Stimulated activated CD8-positive, alpha-beta memory T cell treated with anti-CD3 and anti-CD28 coated beads, Interleukin-4, amount 100 ng/mL, for 4 hours (primary cell): ENCODE measurements at places on chromosomes 16 and 17.

GRCh38 chr16:71402007-71402406 lies 39.8 kb downstream of the TLE7 start:
- no peak for DNase-seq

GRCh38 chr16:58730724-58731370 lies 3.3 kb downstream of the GOT2 start:
- no peak for DNase-seq

DNA sequence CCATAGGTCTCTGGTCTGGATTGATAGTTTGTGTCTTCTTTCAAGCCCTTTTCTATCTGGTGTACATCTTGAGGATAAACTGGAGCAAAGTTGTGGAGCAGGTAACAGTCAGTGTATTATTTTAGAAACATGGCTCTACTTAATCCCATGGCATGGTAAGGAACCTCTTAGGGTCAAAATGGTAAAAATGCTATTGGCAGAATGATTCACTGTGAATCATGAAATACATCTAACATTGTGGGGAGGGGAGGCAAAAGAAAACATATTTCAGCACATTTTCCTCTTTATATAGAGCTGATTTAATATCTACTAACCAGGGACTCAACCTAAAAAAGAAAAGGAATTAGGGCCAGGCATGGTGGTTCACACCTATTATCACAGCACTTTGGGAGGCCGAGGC lies 17.9 kb upstream of the ALDH3A2 start:
- no peak for DNase-seq

GRCh38 chr17:17324616-17325015 lies 21.4 kb downstream of the NT5M start:
- no peak for DNase-seq

GRCh38 chr17:2028737-2029136 lies 1.2 kb upstream of the DPH1 start:
- DNase-seq, result no peak

DNA sequence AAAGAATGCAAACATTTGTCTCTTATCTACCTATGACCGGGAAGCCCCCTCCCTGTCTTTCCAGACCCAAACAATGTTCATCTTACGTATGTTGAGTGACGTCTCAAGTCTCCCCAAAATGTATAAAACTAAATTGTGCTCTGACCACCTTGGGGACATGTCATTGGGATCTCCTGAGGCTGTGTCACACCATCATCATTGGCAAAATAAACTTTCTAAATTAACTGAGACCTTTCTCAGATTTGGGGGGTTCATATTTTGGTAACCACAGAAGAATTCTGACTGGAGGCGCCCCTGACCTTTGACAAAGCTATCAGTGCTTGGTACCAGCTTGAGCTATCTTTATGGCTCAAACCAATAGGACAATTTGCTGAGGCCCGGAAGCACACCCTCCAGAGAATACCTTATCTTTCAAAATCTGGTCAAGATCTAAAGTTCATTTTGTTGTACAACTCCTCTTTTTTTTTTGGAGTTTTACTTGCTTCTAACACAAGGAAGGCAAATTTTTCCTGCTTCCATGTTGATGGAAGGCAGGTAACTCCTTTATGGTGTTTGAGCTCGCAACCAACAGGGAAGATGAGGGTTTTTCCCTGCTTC lies 2.5 kb upstream of the LDHD start:
- DNase-seq, result no peak

DNA sequence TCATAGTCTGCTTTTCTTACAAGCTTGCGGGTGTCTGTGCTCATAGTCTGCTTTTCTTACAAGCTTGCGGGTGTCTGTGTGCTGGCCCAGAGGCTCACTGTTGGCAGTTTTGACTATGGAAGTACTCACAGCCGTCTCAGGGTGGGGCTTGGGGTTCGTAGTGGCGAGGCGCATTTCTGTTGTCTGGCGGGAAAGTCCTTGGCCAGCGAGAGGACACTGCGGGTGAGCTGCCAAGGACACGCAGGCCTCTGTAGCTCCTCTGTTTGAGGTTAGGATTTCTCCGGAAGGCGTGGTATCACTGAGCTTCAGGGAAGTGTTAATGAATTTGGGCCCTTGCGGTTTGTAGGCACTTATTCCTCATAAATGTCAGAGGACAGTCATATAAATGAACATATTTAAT lies 13.5 kb downstream of the TBCD start:
- no peak for DNase-seq

GRCh38 chr16:56355786-56356275 lies 69.5 kb downstream of the AMFR start:
- no peak for DNase-seq

DNA sequence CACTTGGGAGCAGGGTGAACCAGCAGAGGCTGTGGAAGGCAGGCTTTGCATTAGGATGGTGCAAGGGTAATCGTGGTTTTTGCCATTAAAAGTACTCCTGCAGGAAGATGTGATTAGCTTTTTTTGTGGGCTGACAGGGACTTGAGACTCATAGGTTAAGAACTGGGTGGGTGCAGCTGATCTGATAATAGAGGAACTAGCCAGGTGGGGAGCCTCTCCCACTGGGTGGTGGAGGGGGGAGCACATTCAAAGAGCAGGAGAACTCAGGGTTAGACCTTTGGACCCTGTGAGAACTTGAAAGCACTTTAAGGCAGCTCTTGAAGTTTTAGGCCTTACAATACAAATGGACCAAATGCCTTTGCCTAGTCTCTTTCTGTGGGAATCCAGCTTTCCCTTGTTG lies 32.4 kb downstream of the CCL4 start:
- DNase-seq, result no peak

GRCh38 chr16:15827709-15828343 lies 29.0 kb downstream of the MYH11 start:
- DNase-seq, result no peak

DNA sequence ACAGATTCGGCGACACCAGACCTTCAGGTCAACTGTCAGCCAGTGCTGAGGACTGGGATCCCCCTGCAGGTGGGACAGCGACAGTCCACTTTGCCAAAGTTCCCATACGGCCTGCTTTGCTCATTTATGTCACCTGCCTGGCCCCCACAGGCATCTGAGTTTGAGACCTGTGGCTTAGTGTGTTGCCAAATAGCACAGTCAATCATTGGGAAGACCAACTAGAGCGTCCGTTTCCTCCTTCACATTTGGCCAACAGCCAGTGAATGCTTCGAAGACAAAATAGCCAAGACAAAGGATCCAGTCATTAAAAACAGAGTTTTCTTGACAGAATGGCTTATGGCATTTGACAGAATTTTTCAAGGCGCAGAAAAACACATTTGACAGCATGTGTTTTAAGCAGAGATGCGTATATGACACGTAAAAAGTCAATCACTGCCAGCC lies 113.8 kb downstream of the ABCC12 start:
- no peak for DNase-seq

GRCh38 chr17:66632731-66633130 lies 202.2 kb upstream of the CACNG5 start:
- DNase-seq, result no peak

DNA sequence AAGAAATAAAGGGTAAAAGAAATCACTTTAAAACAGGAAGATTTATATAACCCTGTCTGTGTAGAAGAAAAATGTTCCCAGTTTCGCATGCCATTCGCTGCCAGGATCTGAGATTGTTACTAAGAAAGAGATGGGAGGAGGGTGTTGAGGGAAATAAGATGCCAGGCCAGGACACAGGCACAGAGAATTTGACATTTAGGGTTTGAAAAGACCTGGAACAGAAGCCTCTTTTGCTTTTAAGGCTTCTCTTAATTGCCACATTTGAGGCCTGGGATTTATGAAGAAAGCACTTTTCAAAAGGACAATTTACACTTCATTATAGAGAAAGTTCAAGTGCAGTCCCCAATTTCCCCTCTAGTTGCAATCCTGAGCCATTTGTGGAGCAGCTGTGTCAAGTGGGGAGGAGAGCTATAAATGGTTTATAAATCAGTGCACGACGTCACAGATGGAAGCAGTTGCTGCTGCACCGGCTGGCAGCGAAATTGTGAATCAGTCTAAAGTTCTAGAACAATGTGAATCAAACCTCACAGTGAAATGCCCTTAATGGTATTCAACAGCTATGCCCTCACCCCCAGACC lies 26.5 kb upstream of the C16orf87 start:
- no peak for DNase-seq

DNA sequence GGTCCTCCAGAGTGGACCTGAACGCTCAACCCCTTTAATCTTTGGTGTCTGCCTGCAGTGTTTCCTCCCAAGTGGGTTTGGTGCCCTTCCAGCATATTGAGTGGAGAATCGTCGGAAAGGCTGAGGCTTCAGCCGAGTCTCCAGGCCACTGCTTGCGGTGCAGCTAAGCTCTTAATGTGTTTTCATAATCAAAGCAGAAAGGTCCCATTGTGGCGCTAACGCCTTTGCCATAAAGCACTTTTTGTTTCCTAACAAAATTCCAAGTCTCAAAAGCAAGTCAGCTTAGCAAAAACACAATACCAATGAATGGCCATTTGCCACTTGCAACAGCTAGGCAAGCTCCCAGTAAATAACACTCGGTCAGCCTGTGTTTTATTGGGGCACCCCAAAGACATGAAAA lies 57.6 kb downstream of the KSR1 start:
- no peak for DNase-seq

DNA sequence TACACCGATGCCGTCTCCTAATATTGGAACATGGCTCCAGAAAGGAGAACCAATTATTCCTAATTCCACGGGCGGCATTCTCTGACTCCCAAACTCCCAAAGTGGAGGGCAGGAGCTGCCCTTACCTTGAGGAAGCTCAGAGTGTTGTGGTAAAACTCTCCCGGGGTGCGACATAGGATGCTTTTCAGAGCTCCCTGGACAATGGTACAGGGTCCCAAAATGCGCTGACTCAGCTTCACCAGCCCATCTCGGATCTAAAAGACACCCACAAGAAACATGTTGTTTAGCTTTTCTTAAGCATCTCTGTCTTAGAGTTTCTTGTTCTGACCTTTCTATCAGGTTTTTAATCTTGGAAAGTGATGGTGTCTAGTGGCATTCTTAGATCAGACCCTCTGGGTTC lies 6.7 kb downstream of the TAT start:
- no peak for DNase-seq

DNA sequence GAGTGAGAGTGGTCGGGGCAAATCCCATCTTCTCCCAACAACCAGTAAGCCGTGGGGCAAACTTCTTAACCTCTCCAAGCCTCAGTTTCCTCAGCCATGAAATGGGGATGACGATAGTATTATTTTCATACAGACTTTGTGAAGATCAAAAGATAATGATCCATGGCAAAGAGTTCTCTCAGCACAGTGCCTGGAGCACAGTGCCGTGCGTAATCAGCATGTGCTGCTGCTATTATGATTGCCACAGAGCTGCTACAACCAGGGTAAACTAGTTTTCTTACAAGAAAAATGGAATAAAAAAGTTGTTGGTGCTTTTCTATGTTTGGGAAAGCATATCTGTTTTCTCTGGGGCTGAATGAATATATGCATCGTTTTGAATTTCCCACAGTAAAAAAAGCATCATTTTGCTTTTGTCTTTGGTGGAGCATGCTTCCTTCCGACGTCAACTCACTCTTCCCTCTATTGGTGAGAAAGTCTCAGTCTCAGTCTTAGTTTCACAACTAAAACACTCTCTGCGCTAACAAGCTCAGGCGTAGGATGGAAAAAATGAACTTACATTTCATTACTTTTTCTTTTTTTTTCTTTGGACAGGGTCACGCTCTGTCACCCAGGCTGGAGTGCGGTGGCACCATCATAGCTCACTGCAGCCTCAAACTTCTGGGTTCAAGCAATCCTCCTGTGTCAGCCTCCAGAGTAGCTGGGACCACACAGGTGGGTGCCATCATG lies 37.2 kb downstream of the CDK5R1 start:
- no peak for DNase-seq

- DNase-seq, result no peak
Observed at GRCh38 chr17:73914536-73915274, 270.5 kb upstream of the SDK2 start.

DNA sequence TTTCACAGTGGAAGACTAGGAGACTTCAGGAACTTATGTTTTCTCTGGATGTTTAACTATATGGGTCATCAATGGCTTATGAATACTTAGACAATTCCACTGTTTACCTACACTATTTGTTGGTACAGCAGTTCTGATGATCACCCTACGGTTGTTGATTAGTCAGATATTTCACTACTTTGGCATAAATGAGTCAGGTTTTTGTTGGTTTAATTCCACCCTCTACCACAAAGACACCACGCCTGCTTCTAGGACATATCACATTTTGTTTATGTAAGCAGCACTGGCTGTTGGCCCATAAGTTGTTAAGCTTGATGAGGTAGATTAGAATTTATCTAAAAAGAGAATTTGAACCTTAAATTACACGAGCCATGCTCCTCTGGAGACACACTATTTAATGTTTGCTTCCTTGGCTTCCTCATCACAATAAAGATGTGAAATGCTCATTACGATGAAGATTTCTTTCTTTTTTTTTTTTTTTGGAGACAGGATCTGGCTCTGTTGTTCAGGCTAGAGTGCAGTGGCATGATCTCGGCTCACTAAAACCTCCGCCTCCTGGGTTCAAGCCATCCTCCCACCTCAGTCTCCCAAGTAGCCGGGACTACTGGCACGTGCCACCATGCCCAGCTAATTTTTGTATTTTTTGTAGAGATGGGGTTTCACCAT lies 4.3 kb downstream of the GDE1 start:
- no peak for DNase-seq
